ENCODE measurements at places on chromosomes 11 and 22.
A peak's percentile ranks its signal among the peaks of the same experiment; 100 is the strongest.

GRCh38 chr22:43270949-43271348 lies 72.2 kb downstream of the SCUBE1 start:
- no peak for DNase-seq

DNA sequence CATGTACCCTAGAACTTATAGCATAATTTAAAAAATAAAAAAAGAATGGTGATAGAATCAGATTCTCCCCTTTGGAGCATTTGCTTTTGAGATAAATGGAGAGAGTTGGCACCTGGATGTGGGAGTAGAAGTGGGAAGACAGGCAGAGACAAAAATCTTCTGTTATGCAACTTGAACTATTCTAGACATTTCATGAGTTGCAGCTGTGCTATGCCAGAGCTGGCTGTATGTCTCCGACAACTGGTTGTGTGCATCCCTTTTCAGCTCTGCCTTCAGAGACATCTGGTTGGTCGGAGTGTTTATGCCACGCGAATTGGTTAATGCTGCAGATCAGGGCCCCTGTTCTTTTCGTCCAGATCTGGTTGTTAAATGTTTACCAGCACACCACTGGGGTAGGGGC lies 161.3 kb downstream of the JRKL start:
- no peak for DNase-seq

GRCh38 chr11:11432621-11433319 lies 79.7 kb upstream of the CSNK2A3 start:
- DNase-seq: no peak

DNA sequence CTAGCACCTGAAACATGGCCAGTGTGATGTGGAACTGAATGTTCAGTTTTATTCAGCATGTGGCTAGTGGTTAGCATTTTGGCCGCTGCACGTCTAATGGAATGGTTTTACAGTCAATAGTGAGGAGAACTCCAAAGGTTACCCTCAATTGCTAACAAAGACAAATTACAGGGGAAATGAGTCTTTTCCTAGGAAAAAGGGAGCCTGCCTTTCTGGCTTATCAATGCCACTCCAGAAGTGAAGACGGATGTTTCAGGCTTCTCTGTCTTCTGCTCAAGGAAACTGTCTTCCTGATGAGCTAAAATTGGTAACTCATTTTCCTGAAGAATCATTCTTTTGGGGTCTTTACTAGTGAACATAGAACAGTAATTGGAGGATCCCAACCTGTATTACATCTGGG lies 84.3 kb upstream of the CRTAM start:
- no peak for DNase-seq

DNA sequence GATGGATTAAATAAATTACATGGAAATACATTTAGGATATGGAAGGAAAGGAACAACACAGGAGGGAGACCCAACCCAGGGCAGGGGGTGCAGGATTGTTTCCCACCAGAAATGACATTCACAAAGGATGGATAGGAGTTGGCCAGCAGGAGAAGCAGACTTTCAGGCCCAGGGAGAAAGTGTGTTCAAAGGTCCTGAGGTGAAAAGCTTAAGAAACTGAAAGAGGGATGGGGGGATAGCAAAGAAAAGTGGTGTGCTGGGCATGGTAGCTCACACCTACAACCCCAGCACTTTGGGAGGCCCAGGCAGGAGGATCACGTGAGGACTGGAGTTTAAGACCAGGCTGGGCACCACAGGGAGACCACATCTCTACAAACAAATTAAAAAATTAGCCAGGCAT lies 16.6 kb upstream of the ADA2 start:
- DNase-seq: no peak

DNA sequence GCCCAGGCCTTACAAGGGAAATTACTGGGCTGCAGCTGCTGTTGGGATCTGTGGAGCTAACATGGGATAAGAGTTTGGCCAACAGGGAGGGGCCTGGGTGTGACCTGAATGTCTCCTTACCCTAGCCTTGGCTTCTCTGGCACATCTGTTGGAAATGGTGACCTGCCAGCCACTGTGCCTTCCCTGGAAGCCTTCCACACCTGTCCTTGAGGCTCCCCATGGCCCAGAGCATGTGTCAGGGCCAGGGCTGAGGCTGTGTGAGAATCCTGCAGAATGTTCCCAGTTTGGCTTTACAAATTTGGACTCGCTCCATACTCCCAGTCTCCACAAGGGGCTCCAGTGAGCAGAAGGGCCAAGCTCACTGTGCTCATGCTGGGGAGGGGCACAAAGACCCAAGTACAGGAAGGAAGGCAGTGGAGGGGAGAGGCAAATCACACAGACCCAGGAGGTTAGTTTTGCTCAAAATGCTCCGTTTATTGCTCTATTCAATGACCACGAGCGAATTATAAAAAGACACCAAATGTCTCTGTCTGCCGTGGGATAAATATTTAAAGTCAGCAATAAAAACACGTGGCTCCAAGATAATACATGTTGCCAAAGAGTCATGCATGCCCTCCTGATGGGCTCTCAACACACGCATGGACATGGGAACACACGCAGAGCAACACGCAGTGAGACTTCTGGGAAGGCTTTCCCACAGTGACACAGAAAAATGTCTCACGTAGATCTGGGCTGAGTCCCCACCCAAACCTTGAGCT lies 1.7 kb upstream of the IGSF22 start:
- DNase-seq: peak; percentile 40

DNA sequence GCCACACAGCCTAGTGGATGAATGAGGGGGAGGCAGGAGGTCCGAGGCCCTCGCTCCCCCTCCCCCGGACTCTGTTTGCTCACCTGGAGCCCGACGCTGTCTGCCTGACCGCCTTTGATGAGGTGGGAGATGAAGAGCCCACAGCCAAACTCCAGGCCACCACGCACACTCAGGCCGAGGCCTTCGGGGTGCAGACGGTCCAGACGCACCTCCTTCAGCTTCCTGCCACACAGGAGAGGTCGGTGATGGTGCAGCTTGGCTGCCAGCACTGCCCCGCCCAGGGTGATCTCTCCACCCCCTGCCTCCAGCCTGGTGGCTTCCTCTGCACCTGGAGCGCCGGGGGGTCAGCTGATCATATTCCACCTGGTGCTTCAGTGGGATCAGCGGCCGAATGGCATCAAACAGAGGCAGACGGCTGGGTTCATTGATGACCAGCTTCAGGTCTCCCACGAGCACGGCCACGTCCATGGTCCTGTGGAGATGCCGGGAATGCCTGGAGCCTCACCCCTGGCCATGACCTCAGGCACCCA lies 13.1 kb downstream of the USH1C start:
- DNase-seq: no peak

DNA sequence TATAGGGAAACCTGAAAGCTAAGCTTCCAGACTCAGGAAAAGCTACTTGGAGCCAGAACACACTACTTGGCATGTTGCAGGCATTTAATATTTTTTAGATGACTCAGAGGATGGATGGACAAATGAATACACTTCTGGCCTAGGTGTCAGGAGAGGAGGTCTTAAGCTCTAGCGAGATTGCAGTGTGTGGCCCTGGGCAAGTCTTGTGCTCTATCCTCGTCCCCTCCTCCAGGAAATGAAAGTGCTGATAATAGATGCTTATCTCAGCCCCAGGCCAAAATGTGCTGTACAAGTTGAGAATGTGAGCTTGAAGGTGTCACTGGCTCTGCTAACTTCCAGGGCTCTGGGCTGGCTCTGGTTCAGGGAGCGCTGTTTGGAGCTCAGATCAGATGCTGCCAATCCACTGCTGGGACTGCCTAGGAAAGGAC lies 136.3 kb downstream of the PKNOX2 start:
- no peak for DNase-seq

DNA sequence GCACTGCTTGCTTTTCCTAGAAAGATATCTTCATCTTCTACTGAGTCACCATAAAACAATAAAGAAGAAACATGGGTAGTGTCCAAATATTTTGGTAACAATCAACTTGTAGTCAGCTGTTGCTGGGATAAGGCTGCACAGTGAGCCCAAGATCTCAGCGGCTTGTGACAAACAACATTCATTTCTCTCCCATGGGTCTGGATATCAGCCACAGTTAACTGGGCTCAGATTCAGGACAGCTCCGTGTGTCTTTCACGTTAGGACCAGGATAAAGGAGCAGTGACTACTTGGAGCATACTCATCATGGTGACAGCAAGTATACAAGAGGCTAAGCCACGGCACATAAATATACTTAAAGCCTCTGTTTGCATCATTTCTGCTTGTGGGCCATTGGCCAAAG lies 27.9 kb upstream of the GRK3 start:
- DNase-seq: no peak

DNA sequence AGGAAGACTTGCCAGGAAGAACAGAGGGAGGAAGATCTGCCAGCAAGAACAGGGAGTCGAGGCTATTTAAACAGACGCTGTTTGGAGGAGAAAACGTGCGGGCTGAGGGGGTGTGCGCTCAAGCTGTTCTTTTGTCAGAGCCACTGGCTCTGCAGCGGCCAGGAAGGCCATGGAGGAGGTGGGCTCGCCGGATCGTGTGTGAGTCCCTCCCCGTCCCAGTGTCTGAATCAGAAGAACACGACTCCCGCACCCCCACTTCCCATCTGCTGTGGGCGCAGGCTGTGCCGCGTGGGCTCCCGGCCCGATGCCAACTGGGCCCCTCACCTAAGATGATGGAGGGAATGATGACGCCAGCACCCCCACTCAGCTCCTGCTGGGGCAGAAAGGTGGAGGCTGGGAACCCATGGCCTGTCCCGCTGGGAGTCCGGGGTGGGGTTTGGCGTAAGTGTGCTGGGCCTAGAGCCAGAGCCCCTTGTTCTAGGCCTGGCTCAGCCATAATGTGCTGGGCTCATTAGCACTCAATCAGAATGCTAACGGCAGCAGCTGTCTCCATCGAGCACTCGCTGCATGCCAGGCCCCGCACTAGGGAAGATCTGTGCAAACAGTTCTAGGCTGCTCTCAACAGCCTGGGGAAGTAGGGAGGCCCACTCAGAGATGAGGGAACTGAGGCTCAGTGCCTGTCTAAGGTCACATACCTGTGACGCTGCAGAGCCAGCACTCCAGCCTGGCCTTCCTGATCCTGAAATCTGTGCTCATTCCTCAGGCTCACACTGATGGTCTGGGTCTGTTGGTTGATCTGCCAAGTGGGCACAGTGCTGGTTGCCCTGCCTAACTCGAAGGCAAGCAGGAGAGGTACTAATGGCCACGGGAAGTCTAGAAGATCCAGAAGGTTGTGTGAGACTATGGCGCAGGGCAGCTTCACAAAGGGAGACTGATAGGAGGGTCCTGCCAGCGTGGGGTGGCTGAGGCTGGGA lies 11.5 kb downstream of the NPTXR start:
- no peak for DNase-seq

DNA sequence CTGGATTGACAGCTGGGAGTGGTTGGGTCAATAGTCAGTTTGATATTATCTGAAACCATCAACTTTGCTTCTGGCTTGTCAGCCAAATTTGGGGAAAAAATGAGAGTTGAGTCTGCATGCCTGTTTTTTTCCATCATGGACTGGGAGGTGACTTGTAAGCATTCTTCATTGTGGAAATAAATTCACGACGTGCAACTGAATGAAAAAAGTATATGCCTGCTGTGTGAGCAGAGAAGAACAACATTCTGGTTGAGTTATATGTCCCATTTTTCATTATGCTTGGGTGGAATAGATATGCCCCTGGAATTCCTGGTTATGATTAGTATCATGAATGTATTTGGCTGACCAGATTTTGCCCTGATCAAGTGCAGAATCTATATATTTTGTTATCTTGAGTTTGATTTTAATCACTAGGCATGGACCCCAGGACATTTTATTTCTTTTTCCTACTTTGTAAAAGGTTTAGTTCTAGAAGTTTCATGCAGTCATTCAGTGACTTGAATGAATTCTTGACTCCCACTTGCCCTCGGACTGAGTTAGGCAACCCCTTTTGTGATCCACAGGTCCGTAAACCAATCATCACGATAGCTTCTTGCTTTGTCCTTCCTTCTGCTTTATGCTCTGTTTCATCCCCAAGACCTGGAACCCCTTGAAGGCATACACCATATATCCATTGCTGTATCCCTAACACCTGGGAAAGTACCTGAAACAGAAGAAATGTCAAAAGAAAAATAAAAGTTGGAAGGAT lies 205.8 kb downstream of the NAV2 start:
- no peak for DNase-seq

DNA sequence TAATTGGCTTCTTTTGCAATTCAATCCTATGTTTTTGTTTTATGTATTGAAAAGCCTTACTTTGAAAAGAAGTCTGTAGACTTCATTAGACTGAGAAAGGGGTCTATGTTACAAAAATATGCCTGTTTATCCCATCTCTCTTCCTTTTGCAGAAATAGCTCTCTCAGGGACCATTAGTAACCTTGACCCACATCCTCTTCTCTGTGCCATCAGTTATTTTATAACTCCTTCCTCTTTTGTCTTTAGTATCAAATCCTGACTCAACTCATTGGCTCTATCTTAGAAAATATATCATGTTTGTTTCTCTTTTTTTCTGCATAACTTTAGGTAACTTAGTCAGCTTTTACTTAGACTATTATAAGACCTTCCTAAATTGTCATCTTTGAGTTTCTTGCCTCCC lies 20.3 kb downstream of the ZC3H12C start:
- DNase-seq: no peak

GRCh38 chr11:37905707-37906417 lies 1307.8 kb upstream of the RAG2 start:
- no peak for DNase-seq

GRCh38 chr11:69881467-69882269 lies 62.5 kb upstream of the FGF3 start:
- DNase-seq: no peak

DNA sequence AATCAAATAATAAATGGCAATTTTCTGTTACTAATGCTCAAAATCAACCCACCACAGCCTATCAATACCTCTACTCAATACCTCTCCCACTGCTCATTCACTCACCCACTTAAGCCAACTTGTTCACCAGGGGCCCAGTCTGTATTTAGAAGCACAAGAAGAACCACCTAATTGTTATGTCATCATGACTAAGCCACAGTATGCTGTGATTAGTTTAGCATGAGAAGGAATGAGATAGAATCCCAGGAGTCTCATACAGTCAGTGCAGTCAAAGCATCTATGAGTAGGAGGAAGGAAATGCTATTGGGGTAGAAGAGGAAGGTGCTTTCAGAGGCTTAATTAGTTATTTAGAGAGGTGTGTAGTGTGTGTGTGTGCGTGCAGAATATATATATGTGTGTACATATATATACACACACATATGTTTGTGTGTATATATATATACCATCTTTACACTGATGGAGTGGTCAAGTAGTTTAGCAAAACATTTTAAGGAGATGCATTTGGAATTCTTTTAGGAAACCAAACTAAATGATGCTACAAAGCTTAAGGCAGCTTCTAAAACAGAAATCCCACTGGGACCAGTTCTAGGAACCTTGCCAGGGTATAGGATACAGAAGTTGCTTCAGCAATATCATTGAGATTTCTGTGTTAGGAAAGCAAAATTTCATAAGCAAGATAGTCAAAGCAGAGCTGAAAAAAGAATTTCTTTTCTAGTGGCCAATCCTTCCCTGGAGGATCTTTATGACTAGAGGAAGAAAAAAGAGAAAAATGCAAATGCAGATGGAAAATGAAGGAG lies 27.5 kb downstream of the KCNA4 start:
- DNase-seq: no peak

- no peak for DNase-seq
Observed at GRCh38 chr22:27667121-27667843, 134.3 kb downstream of the MN1 start.

GRCh38 chr11:92048415-92048814 lies 176.2 kb upstream of the FAT3 start:
- DNase-seq: no peak

- peak; percentile 37 for DNase-seq
Observed at GRCh38 chr11:29333993-29334775, 682.6 kb downstream of the KCNA4 start.

- DNase-seq: no peak
Observed at GRCh38 chr22:35172442-35172841, 84.9 kb upstream of the HMGXB4 start.
